ENCODE measurements at places on chromosomes 1 and 21.

GRCh38 chr1:166924823-166925541 is 48.9 kb upstream of the TADA1 start:
- DNase-seq = no peak

DNA sequence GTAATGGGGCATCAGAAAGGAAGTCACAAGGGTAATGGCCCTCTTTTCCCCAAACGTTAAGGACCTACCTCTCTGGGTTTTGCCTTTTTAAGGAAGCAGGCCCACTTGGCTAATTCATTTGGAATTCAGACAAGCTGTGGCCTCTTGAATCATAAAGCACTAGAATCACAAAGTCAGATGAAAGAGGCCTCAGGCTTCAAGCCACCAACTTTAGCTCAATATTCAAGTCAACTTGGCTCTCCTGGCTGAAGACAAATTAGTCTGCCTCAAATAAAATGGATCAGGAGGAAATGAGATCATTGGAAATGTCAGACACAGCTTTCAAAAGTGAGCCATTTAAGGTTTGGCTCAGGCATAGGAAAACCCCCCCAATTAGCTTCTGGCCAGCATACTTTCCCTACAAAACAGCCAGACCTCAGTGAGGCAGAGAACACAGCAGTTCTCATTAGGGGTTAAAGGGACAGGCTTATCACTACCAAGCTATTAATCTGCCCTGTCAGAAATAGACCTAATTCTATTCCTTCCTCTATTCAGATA is 34.3 kb downstream of the SLC35D1 start:
- peak; percentile 69 for DNase-seq

DNA sequence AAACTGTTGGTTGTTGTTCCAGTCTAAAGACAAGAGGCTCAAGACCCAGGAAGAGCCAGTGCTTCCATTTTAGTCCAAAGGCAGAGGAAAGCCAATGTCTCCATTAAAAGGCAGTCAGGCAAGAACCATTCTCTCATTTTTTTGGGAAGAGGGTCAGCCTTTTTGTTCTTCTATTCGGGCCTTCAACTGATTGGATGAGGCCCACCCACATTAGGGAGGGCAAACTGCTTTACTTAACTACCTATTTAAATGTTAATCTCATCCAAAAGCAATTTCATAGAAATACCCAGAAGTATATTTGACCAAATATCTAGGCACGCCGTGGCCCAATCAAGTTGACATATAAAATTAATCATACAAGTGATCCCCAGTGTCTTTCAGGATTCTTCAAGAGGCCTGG is 104.4 kb upstream of the SYT6 start:
- no peak for DNase-seq

GRCh38 chr1:109637446-109637845 is 17.8 kb downstream of the AMPD2 start:
- DNase-seq = no peak

GRCh38 chr1:152029144-152029928 is 7.5 kb downstream of the S100A11 start:
- peak; percentile 57 for DNase-seq
